ENCODE measurements at places on chromosomes 3 and 15.

GRCh38 chr3:45993421-45994027 lies 2.1 kb downstream of the FYCO1 start:
- no peak for DNase-seq

GRCh38 chr3:104939196-104939595 lies 427.5 kb upstream of the ALCAM start:
- DNase-seq = no peak

GRCh38 chr3:187739094-187739560 lies 6.1 kb downstream of the BCL6 start:
- no peak for DNase-seq

DNA sequence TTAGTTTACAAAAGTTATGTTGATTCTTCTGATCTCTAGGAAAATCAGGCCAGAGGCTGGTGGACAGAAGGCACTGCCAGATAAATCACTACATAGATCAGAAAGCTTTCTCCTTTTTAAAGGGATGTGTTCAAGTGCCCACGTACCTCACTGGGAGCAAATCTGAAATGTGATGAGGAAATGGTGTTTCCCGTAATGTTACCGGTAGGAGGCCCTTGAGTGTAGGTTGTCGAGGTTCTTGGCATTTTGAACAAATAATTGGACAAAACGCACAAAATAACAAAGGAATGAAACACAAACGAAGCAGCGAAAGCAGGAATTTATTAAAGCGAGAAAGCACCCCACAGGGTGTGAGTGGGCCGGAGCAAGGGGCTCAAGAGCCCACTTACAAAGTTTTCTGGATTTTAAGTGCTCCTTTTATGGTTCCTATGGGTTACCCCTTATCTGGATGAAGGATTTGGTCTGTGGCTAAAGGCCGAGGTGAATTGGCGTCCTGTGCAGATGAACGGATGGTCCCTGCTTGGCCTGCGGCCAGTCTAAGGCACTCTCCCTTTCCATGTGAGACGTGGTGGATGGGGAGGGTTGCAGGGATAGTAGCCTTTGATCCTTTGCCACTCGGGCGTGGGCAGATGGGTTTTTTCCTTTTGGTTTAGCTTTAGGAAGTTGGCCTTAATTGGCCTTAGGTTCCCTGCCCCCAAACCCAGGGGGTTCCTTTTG lies 1.0 kb downstream of the SNX1 start:
- DNase-seq = no peak

- DNase-seq = no peak
Measured at GRCh38 chr3:77068808-77069207, 28.9 kb downstream of the ROBO2 start.

GRCh38 chr15:87633525-87633924 lies 623.0 kb downstream of the NTRK3 start:
- DNase-seq = no peak

DNA sequence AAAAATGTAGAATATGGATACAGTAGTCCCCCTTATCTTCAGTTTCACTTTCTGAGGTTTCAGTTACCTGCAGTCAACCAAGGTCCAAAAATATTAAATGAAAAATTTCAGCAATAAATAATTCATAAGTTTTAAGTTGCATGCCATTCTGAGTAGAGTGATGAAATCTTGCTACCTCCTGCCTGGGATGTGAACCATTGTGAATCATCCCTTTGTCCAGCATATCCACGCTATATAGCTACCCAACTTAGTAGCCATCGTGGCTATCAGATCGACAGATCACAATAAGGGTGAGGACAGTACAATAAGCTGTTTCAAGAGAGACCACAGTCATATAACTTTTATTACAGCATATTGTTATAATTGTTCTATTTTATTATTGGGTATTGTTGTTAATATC lies 1.2 kb upstream of the LARS2 start:
- no peak for DNase-seq

GRCh38 chr15:30962659-30963058 lies 28.8 kb downstream of the MTMR10 start:
- no peak for DNase-seq

DNA sequence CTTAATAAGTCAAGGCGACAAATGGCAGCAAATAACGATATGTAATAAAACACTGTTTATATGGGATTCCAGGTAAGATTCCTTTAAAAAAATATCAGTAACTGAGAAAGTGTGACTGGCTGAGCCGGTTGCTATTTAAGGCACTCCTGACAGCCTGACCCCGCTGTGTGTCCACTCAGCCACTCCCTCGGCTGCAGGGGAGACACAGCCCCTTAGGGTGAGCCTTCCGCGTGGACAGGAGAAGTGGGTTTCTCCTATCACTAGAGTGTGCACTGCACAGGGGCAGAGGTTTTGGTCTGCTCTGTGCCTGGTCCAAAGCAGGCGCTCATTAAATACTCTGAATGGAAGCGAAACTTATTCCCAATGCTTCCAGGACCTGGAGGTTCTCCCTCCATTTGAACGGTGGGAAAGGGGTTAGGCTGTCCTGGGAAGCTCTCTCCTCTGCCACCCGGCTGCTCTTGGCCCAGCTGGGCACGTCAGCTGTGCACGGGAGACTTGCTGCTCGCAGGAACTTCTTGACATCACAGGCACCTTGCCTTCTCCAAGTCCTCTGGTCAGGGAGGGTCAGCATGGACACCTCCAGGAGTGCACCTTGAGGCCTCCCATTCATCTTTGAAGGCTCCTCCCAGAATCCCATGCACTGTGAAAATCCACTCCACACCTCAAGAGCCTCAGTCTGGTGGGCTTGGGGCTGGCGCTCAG lies 43.3 kb upstream of the SLCO2A1 start:
- no peak for DNase-seq

GRCh38 chr15:39326306-39326975 lies 254.4 kb upstream of the THBS1 start:
- DNase-seq = no peak

All from T47D (cell line).